ENCODE measurements at places on chromosomes 3 and 15.
A peak's percentile ranks its signal among the peaks of the same experiment; 100 is the strongest.

DNA sequence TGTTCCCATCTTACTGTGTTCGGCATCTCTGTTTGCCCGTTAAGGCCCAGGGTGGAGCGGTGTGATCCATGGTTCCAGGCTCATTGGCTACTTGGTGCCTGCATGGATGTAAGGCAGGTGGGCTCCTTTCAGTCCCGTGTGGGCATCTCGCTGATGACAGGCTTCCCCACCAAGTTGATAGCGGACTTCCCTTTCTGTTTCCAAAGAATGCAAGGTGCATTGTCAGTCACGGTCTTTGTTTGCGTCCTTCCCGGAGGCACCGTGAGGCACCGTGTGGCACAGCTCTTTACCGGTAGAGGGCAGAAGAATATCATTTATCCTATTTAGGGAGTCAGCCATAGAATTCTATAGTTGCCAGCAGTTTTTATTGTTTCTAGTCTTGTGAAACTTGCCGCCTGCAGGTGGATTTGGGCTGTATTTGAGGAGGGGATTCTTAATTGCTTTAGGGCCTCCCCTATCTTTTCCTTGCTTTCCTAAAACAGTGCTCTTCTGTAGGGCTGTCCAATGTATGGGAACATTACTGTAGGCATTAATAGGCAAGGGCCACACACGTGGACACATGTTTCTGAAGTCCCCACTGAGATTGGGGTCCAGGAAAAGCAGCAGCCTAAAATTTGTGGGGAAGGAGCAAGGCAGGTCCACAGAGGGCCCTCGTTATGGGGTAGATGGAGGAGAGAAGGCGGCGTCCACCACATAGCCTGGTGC lies 244.1 kb downstream of the SLCO3A1 start:
- peak; percentile 24 for DNase-seq

GRCh38 chr3:4680227-4680691 lies 187.1 kb downstream of the ITPR1 start:
- no peak for DNase-seq

- DNase-seq, result no peak
Observed at GRCh38 chr15:78830514-78831228, 19.4 kb upstream of the ADAMTS7 start.

DNA sequence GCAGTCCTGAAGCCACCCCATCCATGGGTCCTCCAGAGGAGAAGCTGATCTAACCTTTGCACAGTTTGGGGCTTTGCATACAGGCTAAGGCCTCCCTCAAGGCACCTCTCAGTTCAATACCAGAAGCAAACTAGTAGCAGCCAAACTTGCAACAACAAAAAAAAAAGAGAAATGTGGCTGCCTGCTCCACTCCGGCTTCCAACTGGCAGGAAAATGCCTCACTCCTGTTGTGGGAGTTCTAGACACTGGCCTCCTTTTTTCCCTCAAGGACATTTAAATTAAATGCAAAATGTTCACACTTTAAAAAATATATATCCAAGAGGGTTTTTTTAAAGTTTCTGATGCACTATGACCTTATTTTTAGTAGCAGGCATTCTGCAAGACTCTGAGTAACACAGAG lies 216.0 kb upstream of the TPM1 start:
- no peak for DNase-seq

DNA sequence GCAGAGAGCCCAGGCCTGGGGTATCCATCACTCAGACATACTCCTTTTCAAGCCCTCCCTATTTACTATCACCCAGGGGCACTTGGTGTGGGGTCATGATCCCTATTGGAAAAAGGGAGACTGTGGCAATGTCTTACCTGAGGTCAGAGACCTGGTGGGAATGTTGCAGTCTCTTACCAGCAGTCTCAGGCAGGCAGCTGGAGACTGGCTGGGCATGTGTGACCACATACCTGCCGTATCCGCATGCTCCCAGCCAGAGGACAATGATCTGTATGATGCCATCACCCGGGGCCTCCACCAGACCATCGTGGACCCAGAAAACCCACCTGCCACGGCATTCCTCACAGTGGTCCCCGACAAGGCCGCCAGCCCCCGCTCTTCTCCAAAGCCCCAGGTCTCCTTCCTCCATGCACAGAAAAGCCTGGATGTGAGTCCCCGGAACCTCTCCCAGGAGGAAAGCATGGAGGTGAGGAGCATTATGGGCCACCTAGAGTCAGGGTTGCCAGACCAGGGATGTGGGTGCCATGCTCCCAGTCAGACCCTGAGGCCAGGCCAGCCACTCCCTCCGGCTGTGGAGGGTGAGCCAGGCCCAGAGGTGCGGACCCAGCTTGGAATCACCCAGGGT lies 5.9 kb downstream of the SH2D7 start:
- no peak for DNase-seq

DNA sequence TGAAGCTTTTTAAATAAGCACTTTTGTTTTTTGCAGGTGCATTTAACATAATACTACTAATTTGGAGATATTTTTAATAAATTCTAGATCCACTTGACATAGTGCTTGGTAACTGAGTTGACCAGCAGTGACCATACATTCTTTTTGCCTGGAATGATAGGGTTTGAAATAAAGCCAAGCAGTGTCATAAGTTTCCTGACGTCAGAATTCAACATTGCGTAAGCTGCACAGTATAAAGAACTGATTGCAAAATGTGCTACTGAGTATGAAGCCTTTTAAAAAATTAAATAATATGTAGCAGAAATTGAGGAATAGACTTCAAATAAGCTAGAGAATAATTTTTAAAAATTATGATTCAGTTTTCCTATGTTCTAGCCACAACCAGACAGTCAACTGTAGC lies 454.6 kb upstream of the ARPP21 start:
- DNase-seq, result no peak

GRCh38 chr15:28085489-28086174 lies 13.5 kb downstream of the OCA2 start:
- no peak for DNase-seq

DNA sequence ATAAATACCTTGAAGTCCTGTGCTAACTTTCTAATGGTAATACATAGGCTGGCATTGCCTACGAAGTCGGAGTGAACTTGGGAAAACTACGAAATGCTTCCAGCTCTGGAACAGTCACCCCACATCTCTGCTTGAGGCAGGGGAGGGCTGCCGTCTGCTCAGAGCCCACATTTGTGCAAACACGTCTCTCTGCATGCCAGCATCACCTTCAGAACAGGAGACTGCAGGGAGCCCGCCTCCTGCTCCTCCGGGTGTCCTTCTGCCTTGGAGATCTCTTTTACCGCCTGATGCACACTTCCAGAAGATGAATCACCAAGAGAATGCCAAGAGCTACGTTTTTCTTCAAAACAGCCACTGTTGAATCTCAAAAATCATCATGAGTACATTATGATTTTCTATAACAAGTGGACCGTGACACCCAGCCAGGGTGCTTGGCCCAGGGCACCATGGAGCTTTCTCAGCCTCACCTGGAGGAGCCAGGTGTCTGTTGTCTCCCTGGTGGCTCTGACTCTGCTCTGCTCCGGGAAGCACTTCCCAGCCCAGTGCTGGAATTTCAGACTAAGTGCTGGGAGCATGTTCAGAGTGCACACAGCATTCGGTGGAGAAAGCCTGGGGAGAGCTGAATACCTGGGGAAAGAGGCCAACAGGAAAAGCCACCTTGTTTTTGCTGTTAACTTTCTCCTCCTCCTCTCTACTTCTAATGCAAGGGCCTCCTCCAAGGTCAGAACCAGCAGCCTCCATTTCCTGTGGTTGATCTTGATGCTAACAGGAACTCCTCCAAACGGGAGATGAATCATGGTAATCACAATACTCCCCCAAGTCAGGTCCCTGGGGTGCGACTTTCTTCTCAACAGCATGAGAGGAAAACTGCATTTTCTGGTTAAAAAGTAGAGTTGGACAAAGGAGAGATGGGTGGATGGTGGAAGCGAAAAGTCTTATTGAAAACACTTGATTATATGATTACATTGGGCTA lies 467.7 kb downstream of the GABRG3 start:
- no peak for DNase-seq

DNA sequence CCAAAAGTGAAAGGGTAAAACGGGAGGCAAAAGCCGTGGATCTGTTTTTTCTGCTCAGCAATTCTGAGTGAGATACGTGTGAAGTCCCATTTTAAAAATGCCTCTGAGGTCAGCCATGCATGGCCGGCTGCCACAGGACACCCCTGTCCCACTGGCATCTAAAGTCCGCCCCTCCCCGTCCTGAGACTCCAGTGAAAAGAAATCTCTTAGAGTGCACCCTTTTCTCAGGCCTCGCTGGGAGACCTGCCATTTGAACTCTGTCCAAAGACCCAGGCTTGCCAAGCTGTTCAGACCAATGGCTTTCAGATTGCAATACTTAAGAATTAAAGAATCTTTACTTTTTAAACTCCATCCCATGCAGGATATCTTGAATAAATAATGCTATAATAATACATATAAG lies 61.0 kb upstream of the SLC24A5 start:
- DNase-seq, result no peak

DNA sequence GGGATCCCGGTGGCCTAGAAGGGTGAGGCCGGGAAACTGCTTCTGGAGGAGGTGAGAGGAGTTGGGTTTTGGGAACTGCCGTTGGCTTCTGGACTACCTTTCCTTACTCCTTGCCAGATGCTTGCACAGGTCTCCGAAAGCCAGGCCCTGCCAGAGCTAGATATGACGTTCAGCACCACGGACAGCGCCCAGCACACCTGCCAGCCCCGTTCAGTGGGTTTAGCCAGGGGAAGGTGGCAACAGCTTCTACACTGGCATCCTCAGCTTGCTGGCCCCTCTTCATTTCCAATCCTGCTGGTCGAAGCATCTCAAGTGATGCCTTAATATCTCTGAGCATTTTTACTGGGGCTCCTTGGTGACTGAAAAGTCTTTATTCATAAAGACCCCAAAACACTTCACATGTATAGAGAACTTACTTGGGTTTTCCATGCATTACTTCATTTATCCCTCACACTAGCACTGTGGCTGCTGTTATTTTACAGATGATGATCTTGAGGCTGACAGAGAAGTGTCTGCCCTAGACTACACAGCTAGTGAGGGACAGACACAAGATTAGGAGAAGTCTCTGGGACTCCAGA lies 21.9 kb downstream of the HCN4 start:
- peak; percentile 42 for DNase-seq

- DNase-seq, result no peak
Observed at GRCh38 chr3:39332525-39332924, 3.0 kb downstream of the CCR8 start.

- DNase-seq, result no peak
Observed at GRCh38 chr3:191944835-191945234, 483.9 kb downstream of the PYDC2 start.

- DNase-seq, result no peak
Observed at GRCh38 chr15:72147418-72147817, 29.2 kb downstream of the SENP8 start.

DNA sequence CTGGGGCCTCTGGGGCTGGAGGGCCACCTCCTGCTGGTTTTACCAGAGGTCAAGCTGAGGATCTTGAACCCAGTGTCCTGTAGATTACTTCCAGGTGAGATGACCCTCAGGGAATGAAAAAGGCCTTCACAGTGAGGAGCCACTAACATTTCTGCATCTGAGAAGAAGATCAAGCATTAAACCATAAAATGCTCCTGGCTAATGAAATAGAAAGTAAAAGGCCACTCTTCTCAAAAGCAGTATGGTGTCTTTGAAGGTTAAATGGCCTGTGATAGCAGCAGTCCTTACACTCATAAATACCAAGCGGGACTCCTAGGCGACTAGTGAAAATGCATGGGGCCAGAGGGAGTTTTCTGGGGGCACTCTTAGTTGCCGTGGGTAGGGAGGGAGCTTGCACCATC lies 47.0 kb upstream of the RGMA start:
- no peak for DNase-seq

DNA sequence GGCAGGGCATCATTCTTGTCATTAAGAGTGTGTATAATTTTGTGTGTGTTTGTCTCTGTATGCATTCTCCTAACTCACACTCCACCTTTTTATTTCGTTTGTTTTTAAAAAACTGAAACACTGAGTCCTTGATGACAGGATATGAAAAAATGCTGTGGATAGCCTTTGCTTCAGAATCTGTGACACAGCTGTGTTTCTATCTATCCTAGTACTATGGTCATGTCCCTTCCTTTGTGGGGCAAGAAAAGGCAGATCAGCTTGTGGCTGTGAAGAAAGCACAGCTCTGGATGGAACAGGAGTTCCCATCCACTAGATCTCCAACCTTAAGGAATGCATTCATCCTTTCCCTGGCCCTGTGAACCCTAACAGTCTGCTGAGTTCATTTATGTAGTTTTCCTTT lies 60.3 kb downstream of the OTOL1 start:
- no peak for DNase-seq

DNA sequence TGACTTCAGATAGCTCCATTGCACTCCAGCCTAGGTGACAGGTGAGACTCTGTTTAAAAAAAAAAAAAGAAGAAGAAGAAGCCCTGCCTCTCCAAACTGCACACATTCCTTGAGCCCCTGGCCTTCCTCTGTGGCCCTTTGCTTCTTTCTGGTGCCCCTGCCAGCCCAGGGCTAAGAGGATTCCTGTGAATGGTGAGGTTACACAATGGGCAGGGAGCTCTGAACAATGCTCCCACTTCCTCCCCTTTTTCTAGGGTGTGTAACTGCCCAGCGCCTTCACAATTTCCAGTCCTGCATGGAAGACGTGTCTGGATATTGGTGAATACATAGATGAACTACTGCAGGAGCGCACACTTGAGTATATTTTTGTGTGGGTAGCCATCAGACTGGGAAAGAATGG lies 3.6 kb upstream of the AMOTL2 start:
- no peak for DNase-seq

DNA sequence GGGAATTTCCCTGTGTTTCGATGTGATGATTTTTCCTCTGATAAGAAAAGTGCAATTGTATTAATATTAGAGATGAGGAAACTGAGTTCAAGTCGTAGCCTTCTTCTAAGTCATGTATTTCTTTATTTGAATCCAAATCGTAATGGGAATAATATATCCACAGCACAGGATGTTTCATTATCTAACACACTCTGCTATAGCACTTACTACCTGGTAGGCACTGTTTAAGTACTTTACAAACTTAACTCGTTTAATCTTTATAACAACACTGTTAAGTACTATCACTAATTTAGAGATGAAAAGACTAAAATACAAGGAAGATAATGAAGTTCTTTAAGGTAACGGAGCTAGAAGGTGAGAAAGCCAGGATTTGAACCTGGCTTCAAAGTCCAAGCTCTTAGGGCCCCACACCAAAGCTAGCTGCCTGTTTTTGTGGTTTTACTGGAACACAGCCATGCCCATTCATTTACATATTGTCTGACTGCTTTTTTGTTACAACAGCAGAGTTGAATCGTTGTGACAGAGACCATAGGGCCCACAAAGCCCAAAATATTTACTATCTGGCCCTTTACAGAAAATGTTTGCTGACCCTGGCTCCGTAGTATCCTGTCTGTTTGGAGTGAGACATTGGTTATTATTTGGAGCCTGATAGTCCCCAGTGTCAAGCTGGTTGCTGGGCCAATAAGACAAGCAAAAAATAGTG lies 9.6 kb upstream of the ATP13A3 start:
- no peak for DNase-seq

DNA sequence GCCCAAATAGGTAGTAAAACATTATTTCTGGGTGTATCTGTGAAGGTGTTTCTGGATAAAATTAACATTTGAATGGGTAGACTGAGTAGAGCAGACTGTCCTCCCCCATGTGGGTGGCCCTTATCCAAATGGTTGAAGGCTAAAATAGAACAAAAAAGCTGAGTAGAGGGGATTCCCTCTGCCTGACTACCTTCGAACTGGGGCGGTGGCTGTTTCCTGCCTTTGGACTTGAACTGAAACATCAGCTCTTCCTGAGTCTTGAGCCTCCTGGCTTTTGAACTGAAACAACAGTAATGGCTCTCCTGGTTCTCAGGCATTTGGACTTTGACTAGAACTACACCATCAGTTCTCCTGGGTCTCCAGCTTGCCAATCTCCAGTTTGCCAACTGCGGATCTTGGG lies 4.4 kb upstream of the GPR176 start:
- DNase-seq, result no peak
